ENCODE measurements at places on chromosomes 12 and 14.

GRCh38 chr12:100823963-100824362, 29.4 kb downstream of the ANO4 start:
- no peak for DNase-seq

DNA sequence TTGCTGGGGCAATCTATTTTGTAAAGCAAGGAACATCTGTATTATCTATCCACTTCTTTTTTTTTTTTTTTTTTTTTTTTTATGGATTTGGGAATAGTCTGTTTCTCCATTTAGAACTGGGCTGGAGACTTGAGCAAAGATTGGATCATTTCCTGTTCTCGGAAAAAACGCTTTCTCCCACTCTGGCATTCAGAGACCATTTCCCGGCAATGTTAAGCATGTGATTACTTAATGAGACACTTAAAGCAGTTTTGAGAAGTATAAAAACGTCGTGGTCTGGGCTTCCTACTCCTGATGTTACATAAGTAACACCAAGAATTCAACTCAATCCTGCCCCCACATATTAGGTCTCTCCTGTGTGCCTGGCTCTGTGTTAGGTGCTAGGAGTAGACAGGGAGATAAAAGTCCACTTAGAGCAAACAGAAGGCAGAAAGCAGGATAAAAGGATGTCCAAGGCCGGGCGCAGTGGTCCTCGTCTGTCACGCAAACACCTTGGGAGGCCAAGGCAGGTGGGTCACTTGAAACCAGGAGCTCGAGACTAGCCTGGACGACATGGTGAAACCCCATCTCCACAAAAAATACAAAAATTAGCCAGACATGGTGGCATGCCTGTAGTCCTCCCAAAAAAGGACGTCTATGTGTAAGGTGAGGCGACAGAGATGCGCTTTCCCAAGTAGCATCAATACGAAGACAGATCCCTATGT, 152.1 kb upstream of the GSC start:
- DNase-seq, result peak; percentile 56

- no peak for DNase-seq
Measured at GRCh38 chr12:49548822-49549648, 10.2 kb downstream of the KCNH3 start.

DNA sequence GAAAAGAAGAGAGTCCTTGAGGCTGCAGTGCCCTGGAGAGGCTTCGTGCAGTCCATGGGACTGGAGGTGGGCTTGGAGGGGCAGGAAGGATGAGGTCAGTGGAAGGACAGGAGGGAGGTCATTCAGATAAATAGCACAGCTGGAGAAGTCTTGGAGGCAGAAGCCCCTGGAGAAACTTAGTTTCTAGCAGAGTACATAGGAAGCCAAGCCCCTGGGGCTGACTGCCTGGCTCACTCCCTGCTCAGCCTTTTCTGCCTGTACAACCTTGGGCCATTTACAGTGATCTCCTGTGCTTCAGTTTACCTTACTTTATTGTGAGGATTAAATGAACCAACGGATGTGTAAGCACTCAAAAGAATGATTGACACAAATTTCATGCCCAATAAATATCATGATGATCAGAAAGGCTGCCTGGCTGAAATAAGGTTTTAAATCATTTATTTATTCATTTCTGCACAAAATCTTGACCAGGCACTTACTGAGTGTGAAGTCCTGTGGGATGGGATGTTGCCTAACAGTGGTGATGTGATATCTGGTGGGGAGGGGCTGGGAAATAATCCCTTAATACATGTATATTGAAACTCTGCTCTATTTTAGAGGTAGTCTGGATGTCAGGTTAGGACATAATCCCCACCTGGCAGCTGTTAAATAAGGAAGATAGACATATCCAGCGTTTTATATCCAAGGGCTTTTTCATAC, 54.3 kb downstream of the PLEKHG7 start:
- DNase-seq, result no peak

DNA sequence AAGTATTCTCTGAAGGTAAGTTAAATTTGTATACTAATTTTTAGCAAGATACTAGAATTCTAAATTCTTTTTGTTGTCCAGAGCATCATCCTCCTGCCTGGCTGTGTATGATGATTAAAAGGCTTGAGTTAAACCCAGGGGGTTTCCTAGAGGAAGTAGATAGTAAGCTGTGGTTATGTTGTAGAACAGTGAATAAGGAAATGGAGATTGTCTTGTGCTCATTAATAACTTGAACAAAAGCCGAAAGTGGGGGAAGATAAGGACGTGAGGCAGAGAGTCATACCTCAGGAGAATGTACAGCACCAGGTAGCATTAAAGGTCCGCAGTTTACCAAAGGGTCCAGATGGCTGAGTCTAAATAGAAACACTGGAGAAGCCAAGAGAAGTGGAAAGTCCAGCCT, 42.0 kb downstream of the CKB start:
- DNase-seq, result no peak

- no peak for DNase-seq
Measured at GRCh38 chr12:94109160-94109559, 39.2 kb upstream of the PLXNC1 start.

DNA sequence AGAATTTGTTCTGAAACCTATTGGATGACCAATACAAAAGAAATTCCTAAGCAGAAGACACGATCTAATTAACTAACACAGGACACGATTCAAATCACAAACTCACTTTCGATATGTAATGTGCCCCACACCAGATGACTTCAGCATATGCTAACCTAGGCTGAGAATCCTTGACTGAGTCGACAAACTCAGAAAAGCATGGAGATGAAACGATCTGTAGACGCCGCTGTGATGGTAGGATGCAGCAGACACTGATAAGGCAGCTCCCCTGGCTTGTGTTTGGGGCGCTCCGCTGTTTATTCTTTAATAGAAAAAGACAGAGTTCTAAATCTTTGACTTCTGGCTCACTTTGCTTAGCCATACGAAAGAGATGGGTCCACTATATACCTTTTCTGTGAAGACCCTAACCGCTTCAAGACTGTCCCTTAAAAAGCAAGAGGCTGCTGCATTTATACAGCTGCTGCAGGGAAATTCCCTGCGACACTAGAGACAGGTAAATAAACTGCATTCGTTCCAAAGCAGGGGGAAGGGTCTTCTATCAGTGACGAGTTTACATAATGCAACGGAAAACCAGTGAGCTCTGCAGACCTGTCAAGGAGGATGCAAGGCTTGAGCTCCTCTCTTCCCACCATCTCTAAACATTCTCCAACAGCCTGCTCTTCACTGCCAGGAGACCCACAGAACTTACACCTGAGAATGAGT, 929 bp downstream of the CHD8 start:
- no peak for DNase-seq

DNA sequence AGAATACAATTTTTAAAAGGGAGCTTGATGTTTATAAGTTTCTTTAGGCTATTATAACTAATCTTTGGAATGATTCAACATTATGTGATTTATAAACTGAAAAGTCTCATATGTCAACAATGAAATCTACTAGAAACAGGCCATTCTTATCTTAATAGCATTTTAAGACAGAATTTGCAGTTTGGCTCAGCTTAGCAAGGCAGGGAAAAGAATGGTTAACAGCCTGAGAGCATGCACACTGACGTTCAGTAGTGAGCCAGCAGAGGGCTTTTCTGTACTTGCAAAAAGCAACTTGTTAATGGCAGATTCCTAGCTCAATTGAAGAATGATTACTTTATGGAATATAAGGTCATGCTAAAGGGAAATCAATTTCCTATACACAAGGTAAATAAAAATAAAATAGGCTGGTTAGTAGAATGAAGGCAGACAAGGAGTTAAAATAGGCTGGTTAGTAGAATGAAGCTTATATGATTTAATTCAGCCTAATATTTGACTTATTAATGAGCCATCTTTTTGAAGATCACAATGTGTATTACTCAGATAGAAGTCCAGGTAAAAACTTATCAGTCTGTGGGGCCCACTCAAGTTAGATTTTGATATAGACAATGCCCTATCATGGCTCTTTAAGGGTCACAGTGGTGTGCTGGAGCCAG, 95.9 kb downstream of the OTOGL start:
- DNase-seq, result no peak

All from left forelimb (tissue), 1 donor.